Cerebellar cortex (tissue), 1 donor: ENCODE measurements at places on chromosomes 6 and 20.

GRCh38 chr6:36245572-36246061 is 24.2 kb upstream of the PNPLA1 start:
- DNase-seq = no peak

DNA sequence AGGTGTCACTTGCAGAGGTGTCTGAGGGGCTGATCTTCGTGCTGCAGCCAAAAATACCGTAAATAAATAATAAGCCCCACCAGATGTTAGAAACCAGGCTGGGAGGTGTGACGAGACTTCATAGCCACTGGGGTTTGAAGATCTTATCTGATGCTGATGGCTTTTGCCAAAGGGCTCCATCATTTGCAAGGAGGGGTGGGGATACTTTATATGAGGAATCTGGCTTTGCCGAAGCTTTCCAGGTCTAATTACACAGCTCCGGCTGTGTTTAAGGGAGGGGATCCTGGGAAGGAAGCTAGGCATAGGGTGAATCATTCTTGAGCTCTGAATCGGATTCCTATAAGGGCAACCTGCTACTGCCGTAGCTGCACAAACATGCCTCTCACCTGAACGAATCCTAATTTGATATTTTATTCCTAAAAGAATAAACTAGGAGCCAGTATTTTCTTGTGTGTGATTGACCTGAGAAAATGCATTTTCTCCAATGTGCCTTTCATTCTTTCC is 249.6 kb downstream of the SOD2 start:
- DNase-seq = no peak

DNA sequence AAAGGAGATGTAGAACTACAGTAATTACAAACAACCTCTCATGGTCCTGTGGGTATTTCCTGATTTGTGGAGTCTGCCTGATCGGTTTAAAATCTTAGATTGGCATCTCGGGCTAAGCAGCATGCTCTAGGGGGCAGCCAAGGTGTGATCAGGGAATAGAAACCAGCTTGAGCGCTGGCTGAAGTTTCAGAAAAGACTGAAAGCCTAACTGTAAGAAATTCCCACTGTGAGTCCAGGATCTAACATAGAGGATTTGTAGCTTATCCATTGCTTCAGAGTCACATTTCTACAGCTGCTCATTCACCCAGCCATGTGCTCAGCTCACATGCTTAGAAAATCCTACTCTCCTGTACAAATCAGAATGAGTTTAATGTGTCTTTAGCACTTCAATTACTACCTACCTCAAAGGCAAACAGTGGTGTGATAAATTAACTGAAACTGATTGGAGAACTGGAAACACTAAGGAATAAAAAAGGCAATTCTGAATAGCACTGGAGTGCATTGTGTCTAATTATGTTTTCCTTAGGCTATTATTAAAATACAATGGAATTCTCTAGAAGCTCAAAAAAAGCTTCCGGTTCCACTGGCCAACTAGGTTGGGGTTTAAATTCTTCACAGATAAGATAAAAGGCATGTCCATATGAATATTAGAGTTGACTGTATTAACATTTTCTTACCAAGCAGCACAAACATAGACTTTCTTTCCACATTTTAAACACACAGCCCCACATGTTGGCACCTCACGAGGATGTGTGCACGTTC is 73.8 kb upstream of the MPC1 start:
- peak; percentile 72 for DNase-seq

GRCh38 chr6:79149884-79150283 is 71.8 kb upstream of the PHIP start:
- DNase-seq = no peak

GRCh38 chr20:24692446-24693200 is 223.2 kb downstream of the SYNDIG1 start:
- no peak for DNase-seq

GRCh38 chr6:82022614-82023129 is 224.9 kb downstream of the IBTK start:
- DNase-seq = no peak

DNA sequence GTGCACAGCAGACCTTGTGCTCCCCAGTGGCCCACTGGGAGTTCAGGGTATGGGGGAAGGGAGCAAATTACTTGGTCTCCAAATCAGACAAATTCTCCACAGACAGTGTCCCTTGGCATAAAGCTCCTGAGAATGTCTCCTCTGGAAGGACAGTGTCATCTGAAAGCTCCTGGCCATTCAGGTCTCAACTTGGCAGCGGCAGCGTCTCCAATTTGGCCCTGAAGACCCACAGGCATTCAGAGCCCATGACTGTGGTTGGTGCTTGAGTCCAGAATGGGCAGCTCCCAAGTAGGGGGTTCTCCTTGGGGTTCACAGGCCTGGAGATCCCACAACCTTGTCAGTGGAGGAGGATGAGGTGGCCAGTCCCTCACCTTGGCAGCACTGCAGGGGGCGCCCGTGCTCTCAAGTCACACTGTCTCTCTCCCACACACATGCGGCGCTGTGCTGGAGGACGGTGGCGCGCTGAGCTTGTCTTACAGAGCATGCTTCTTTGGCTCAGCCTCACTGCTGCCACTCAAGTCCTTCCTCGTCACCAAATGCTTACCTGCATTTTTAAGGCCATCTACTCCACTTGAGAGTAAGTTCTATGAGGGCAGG is 20.7 kb downstream of the DYNLRB1 start:
- peak; percentile 52 for DNase-seq

GRCh38 chr6:158009935-158010585 is 28.4 kb downstream of the SYNJ2 start:
- DNase-seq = no peak

DNA sequence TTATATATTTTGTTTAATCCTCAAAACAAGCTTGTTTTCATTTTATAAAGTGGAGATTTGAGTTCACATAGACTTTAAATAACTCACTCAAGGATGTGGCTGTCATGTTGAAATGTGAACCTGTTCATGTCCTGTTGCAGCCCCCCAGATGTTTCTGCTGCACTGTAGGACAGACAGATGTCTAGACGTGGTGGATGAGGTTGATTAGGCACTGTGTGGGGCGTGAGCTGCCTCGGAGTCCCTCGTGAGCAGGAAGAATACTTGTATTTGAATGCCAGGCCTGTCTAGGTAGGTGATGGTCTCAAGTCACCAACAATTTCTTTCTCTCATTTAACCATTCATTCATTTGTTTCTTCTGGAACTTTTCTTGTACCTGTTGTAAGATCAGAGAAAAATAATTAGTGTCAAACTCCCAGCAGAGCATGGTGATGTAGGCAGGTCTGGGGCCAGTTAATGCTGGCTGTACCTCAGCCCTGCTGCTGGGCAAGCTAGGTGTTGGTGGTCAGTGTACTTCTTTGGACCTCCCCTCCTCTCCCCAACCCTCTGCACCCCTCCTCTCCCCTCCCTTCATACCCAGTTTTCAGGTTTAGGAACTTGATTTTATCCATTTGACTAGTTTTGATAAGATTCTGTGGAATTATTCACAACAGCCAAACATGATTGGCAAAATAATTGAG is 34.0 kb downstream of the AFDN start:
- DNase-seq = no peak

GRCh38 chr20:43821795-43822194 is 92.9 kb upstream of the TOX2 start:
- DNase-seq = no peak

DNA sequence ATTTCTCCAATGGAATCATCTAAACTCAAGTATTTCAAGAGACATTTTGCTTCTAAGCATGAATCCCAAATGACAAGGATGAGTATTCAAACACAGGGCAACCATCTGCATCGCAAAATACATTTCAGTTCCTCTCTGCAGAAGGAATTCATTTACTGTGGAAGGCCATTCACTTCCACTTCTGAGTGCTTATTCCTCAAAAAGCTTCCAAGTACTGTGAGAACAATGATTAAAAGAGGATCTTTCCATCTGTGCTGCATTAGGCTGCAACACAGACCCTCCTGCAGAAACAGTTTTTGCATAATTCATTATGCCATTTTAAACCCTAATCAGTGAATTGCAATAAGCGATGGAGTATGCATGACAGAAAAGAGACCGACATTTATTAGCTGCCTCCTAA is 52.5 kb downstream of the ARHGAP18 start:
- DNase-seq = no peak

DNA sequence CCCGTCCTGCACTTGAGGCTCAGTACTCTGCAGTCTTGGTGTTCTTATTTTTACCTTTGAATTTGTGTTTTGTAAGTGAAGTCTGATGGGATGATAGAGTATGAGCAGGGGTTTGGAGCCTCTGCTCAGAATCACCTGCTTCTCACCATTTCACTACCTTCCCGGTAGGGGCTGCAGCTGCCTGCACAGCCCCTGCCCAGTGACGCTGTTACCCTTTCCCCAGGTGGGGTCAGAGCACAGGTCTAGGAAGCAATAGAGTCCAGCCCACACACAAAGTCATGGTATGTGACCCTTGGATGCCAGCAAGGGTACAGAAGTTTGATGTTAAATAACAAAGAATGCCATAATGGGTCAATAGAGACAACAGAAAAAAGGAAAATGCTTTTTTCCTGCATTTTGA is 101.8 kb upstream of the TCF21 start:
- DNase-seq = no peak

DNA sequence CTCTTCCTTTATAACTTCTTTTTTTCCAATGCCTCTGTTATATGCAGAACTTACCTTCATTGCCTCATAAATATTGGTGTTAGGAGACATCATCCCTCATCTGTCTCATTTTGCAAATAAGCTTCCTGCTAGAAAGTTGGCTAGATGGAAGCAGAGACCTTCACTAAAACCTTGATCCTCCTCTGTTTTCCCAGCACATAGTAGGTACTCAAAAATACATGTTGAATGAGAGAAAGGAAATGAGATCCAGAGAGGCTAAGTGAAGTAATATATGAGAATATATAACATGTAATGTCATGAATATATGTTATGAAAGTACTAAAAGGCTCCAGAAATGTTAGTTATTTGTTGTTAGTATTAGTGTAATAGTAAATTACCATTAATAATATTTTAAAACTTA is 91.9 kb downstream of the CDKAL1 start:
- no peak for DNase-seq

GRCh38 chr6:14108571-14109410 is 8.8 kb upstream of the CD83 start:
- DNase-seq = no peak
